ENCODE measurements at places on chromosomes 11 and 22.

- DNase-seq = no peak
Measured at GRCh38 chr11:111582881-111583280, 19.4 kb upstream of the SIK2 start.

- no peak for DNase-seq
Measured at GRCh38 chr11:64745189-64745520, 1.2 kb upstream of the RASGRP2 start.

DNA sequence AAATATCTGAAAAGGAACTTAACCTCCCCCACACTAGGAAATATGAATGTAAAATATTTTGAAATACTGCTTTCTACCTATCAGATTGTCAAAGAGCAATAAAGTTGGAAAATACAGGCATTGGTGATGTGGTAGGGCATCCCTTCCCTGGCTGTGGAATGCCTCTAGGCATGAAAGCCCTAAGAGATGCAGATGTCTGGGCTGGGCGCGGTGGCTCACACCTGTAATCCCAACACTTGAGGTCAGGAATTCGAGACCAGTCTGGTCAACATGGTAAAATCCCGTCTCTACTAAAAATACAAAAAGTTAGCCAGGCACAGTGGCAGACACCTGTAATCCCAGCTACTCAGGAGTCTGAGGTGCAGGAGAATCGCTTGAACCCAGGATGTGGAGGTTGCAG lies 22.0 kb downstream of the ARAP1 start:
- no peak for DNase-seq

DNA sequence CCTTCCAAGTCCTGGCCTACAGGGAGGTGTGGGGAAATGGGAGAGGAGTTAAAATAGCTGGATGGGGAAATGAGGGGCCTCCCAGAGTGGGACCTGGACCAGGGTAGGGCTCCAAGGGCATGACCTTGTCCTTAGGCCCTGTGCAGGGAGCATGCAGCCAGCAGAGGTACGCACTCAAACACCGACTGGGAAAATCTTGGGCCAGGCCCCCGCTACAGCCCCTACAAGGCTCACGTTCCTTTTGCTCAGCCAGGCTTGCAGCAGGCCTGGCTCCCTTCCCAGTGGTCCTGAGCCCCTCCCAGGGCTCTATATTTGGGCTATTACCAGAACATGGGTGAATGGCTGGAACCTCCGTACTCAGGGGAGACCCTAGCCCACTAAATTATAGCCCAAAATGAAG lies 31.3 kb downstream of the LMO1 start:
- DNase-seq = no peak

DNA sequence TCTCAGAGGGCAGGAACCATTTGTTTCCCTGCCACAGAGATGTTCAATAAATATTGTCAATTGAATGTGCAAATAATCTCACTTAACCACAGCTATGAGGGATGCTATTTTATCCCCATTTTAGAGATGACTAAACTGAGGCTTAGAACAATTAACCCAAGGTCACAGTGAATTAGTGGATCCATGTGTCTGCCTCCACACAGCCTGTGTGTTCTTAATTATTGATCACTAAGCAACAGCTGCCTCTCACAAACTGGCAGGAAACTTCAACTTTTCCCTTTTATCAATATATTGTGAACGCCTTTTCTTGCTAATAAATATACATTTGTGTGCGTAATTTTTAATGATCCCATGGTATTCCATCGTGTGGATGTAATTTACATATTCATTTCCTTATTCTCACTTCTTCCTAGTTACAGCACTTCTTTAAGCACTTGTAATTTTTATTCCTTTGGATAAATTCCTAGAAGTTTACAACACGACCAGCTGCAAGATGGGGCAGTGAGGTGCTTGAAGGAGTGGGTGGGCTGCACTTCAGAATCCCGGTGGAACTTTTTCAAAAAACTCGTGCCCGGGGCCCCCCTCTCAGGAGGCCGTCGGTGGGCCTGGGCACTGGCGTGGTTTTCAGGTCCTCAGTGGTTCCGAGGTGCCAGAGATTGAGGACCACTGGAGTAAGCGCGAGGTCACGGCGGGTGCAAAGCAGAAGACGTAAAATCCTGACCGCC lies 915 bp upstream of the SREBF2 start:
- no peak for DNase-seq

GRCh38 chr11:71580057-71581003 lies 2.3 kb downstream of the KRTAP5-11 start:
- DNase-seq = peak; percentile 86

DNA sequence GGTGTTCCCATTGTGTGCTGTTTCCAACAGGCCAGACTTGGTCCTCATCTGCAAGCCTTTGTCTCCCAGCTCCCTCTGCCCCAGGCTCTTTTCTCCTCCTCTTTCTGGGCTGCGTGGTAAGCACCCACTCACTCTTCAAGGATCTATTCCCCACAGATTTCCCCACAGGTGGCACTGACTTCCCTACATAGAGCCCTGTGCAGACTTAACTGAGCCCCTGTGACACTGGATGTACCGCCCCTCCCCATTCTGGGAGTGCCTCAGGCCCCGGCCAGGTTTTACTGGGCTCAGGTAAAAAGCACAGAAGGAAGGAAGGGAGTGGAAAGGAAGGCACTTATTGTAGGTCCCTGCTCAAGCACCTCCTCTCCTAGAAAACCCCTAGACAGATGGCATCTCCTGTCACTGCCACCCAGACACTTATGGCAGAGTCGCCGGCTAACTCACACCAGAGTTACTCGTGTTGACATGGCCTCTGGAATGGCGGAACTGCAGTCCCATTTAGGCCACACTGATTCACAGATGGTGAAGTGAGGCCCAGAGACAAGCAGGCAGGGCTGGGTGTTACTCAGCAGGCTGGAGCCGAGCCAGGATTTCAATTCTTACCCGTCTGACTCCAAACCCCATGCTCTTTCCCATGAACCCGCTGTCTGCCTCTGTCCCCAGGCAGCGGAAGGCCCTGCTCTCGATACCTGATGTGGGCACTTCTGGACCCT lies 47.2 kb downstream of the LRRC32 start:
- no peak for DNase-seq

DNA sequence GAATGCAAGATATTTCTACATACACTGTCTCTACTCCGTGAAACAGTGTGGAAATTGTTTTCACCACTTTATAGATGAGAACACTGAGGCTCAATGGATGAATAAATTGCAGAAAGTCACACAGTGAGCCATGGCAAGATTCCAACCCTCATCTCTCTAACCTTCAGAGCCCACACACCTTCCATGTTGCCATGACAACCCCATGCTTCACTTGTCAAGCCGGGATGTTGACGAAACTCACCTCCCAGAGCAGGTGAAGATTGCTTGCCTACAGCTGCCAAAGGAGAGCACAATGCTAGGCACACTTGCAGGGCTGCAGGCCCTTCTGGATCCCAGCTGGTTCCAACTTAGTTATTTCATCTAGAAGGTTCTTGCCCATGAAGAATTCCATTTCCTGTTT lies 71.4 kb upstream of the SEZ6L start:
- peak; percentile 25 for DNase-seq

GRCh38 chr11:114060392-114061047 lies 1.0 kb downstream of the ZBTB16 start:
- DNase-seq = no peak

DNA sequence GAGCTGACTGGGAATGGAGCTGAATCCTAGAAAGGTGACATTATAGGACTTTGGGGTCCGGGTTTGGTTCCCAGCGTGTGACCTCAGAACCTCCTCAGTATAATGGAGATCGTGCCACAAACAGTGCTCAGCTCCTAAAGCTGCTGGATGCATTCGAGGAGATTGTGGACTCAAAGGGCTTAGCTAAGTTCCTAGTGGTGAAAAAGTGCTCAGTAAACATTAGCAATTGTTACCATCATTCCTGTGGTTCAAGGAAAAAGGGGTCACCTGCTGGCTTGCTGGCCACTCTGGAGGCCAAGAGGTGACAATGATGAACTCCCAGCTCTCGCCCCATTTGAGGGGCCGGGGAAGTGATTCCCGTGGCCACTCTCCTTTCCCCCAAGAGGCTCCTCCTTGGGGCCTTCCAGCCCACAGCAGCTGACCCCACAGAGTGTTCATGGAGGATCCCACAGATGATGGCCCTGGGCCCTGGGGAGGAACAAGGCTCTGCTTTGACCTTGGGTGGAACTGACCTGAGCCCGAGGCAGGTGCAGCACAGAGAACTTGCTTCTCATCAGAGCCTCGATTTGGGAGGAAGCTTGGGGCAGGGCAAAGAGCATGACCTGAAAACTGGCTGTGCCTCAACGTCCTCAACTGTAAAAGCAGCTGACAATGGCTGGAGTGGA lies 40.1 kb downstream of the TRIM29 start:
- DNase-seq = no peak

- no peak for DNase-seq
Measured at GRCh38 chr11:104142698-104143097, 21.2 kb downstream of the PDGFD start.

GRCh38 chr22:46812034-46812605 lies 49.7 kb downstream of the TBC1D22A start:
- DNase-seq = no peak

GRCh38 chr22:44709881-44710392 lies 7.9 kb downstream of the PRR5 start:
- DNase-seq = no peak
